Stimulated activated CD4-positive, alpha-beta T cell treated with anti-CD3 and anti-CD28 coated beads, Interleukin-1b, Interleukin-23, amount 100 ng/mL, for 24 hours (primary cell): ENCODE measurements at places on chromosomes 1 and 21.

DNA sequence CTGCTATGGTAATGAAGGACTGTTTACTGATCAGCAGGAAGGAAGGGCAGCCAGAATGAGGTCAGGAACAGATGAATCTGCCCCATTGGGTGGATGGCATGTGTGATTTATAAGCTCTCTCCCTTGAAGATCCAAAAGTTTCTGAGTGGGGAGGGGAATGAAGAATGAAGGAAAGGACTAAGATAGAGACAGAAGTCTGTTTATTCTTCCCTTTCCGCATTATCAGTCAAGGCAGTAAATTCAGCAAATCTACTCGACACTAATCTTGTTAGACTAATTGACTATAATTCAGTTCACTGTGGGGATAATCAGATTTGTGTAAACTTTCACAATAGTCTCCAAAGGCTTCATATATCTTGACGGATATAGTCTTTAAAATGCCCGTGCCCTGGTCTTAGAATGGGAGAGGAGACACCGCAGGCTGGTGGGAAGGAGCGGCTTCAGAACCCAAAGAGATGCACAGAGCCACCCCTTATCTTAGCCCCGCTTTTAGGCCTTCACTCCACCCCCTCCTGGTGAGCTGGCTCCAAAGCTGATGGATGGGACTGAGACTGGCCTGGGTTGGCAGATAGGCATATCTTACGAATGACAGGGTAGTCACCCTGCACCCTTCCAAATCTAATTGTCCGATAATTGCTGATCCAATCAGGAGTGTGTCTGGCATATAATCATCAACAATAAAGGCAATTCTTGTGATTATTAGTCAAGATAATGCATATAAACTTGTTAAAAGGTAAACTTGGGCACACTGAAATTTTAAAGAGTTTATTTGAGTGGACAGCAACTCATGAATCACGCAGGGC is 76.0 kb upstream of the PPM1J start:
- DNase-seq = no peak

GRCh38 chr1:3274972-3275371 is 179.5 kb upstream of the ARHGEF16 start:
- no peak for DNase-seq

GRCh38 chr21:26409735-26410134 is 163.4 kb downstream of the CYYR1 start:
- no peak for DNase-seq

DNA sequence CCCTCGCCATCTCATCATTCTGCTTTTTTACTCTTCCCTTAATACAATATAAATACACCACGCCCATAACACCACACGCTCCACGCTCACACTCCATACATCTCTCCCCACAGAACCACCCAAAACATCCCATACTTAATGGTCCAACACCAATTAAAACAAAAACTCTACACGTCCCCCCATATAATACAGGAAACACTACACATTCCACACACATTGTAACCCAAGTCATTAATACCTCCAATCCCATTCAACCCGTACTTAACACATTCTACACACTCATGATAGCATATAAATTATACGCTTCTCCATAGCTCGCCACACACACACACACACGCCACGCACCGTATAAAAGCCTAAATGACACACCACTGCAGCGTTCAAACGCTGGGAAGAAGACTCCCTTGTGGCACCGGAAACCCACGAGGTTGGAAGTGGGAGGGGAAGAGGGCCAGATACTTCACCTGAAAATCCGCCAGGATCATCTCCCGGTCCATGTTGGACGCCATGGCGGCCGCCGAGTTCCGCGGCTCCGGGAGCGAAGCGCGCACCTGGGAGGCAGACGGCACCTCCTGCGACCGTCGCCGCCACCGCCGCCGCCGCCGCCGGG is 659 bp downstream of the FAF1 start:
- DNase-seq = no peak

- DNase-seq = no peak
Measured at GRCh38 chr1:155932081-155932480, 2.1 kb downstream of the KHDC4 start.

GRCh38 chr1:41390166-41390565 is 28.9 kb downstream of the FOXO6 start:
- no peak for DNase-seq

DNA sequence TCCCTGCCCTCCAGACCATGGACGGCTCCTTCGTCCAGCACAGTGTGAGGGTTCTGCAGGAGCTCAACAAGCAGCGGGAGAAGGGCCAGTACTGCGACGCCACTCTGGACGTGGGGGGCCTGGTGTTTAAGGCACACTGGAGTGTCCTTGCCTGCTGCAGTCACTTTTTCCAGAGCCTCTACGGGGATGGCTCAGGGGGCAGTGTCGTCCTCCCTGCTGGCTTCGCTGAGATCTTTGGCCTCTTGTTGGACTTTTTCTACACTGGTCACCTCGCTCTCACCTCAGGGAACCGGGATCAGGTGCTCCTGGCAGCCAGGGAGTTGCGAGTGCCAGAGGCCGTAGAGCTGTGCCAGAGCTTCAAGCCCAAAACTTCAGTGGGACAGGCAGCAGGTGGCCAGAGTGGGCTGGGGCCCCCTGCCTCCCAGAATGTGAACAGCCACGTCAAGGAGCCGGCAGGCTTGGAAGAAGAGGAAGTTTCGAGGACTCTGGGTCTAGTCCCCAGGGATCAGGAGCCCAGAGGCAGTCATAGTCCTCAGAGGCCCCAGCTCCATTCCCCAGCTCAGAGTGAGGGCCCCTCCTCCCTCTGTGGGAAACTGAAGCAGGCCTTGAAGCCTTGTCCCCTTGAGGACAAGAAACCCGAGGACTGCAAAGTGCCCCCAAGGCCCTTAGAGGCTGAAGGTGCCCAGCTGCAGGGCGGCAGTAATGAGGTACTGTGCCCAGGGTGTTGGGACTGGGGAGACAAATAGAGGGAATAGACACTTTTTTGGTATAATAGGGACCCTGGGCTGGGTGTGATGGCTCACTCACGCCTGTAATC is 1.0 kb downstream of the ZBTB48 start:
- DNase-seq = no peak

GRCh38 chr1:216014086-216014485 is 409.2 kb downstream of the USH2A start:
- DNase-seq = no peak

DNA sequence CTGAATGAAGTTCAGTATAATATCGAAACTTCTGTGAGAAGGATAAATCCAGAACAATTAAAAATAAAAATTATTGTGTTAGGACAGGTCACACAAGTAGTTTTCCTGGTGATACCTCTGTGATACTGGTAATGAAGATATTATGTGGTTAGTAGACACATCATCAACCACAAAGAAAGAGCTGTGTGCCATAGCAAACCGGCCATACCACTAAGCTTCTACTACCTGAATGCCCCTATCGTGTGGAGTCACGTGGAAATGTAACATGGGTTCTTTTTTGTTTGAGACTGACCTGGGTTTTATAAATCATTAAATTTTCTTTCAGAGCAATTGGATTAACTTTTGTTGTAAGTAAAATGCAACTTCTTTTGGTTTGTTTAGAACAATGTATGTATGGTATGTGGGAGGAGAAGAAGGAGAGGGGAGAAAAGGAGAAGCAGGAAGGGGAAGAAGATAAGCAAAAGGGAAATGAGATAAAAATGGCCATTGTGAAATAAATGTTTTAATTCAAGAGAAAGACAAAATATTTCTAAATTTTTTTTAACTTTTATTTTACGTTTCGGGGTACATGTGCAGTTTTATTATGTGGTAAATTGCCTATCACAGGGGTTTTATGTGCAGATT is 58.2 kb upstream of the LRRC8B start:
- no peak for DNase-seq
